Endothelial cell (in vitro differentiated cells): ENCODE measurements at places on chromosomes 13 and 19. TPM values are rescaled to one million over a fixed set of nuclear protein-coding genes. Genes with fewer than 3 reads are reported as not detected.
A peak's percentile ranks its signal among the peaks of the same experiment; 100 is the strongest.

DNA sequence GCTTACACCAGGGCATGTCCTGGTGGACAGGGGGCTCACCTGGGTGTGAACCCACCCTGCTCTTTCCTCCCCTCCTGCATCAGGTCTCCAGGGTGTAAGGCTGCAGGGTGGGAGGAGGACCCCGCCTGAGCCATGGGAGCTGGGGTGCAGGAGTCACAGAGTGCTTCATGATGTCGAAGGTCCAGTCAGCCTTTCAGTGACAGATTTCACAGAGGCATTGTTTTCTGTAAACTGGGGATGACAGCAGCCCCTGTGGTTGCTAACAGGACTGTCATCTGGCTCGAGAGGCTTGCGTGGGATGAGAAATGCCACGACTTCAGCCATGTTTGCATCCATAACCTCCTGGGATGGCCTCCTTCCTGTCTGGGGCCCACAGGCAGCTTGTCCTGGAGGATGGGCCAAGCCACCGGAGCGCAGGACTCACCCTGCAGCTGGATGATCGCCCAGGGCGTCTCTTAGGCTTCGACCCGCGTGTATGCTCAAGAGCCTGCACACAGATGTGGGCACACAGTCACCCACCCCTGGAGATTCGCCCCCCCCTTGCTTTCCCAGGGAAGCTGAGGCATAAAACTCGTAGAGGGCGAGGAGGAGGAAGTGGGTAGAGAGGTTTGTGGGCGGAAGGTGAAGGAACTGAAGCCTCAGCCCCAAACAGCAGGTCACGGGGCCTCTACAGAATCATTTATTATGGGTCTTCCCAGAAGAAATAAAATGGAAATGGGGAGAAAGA is 4.9 kb downstream of the NANOS3 start:
- H3K4me3 ChIP-seq, result no peak overlapping the region
- H3K27ac ChIP-seq, result no peak overlapping the region
- DNase-seq, result no peak
- peaks cover 6% of the 10 kb centered on the region for H3K27me3 ChIP-seq

DNA sequence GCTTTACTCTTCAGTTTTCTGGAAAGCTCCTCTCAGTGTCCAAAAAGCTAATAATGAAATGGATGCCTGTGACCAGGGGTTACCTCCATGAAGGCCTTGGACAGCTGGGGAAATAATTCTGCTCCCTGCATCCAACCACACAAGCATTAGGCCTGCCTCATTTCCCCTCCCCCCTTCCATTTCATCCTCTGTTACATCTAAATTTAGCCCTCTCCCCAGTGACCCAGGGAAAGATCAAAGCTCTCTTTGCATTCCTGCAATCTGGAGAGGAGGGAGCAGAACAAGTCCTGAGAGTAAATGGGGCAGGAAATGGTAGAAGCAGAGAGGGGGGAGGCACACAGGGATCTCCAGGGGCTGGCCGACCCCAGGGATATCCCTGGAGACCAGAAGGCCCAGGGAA is 452.7 kb downstream of the TSHZ3 start:
- H3K36me3 ChIP-seq, result no peaks in the 10 kb centered on the region
- peaks cover 5% of the 10 kb centered on the region for H3K4me1 ChIP-seq
- H3K27me3 ChIP-seq, result no peaks in the 10 kb centered on the region
- no peak overlapping the region for H3K4me3 ChIP-seq
- H3K27ac ChIP-seq, result no peak overlapping the region

DNA sequence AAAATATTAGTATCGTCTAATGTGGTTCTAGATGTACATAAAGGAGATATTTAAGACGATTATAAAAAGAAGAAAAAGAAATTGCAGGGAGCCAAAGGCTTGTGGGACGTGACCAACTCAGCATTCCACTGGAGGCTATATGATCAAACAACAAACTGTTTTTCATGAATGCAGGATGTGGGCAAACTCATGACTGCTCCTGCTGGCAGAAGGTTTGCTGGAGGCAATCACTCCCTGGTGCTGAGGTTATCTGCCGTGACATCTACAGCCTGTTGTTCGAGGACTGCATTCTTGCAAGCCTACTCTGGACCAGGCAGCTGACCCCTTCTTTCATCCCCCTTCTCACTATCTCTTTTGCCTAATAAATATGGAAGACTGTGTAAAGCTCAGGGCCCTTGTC is 518.1 kb downstream of the UQCRFS1 start:
- no peaks in the 10 kb centered on the region for H3K4me1 ChIP-seq
- H3K27ac ChIP-seq, result no peak overlapping the region
- H3K4me3 ChIP-seq, result no peak overlapping the region
- no peaks in the 10 kb centered on the region for H3K27me3 ChIP-seq
- no peak for DNase-seq

DNA sequence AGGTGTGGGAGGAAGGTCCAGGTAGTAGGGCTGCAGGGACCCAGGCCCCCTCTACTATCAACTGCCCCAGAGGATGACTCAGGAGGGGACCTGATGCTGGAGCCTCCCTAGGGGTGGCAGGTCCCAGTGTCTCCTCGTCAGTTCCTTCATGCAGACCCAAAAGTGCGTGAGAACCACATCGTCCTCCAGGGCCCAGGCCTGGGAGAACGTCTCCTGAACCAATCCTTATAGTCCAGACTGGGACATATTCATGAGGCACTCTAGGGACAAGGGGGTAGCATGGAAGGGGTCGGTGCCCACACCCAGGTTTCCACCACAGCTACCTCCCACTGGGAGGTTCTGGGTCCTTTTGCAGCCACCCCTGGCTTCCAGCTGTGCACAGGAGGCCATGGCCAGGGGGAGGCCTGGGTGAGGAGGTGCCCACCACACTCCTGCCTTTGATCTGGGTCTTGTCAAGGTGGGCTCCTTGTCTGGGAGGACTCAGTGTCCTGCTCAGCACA is 38.0 kb upstream of the TPM4 start:
- no peak overlapping the region for H3K4me3 ChIP-seq
- H3K4me1 ChIP-seq, result no peaks in the 10 kb centered on the region
- H3K36me3 ChIP-seq, result peaks cover 4% of the 10 kb centered on the region
- H3K27me3 ChIP-seq, result peaks cover 12% of the 10 kb centered on the region
- H3K27ac ChIP-seq, result no peak overlapping the region

- H3K36me3 ChIP-seq, result no peaks in the 10 kb centered on the region
- no peak for DNase-seq
- H3K4me3 ChIP-seq, result no peak overlapping the region
- no peak overlapping the region for H3K27ac ChIP-seq
- peaks cover 4% of the 10 kb centered on the region for H3K4me1 ChIP-seq
Observed at GRCh38 chr13:73001971-73002370, 56.8 kb upstream of the KLF5 start.

DNA sequence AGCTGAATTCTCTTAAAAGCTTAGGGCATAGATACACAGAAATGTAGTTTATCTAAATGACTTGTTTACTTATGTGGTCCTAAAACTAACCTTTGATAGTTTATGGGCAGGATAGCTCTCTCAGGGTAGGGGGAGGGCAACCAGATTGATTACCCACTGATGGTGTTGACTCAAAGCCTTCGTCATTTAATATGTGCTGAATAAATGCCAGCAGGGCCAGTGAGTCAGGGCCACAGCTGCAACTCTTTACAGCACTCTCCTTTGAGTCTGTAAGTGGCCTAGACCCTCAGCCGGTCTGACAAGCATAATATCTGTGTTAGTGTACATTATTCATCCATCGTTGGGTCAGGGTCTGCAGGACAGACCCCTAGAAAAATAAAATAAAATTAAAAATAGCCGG is 128.5 kb downstream of the ZNF675 start:
- peaks cover 12% of the 10 kb centered on the region for H3K36me3 ChIP-seq
- no peak overlapping the region for H3K27ac ChIP-seq
- no peak overlapping the region for H3K4me3 ChIP-seq
- no peaks in the 10 kb centered on the region for H3K4me1 ChIP-seq
- H3K27me3 ChIP-seq, result no peaks in the 10 kb centered on the region

DNA sequence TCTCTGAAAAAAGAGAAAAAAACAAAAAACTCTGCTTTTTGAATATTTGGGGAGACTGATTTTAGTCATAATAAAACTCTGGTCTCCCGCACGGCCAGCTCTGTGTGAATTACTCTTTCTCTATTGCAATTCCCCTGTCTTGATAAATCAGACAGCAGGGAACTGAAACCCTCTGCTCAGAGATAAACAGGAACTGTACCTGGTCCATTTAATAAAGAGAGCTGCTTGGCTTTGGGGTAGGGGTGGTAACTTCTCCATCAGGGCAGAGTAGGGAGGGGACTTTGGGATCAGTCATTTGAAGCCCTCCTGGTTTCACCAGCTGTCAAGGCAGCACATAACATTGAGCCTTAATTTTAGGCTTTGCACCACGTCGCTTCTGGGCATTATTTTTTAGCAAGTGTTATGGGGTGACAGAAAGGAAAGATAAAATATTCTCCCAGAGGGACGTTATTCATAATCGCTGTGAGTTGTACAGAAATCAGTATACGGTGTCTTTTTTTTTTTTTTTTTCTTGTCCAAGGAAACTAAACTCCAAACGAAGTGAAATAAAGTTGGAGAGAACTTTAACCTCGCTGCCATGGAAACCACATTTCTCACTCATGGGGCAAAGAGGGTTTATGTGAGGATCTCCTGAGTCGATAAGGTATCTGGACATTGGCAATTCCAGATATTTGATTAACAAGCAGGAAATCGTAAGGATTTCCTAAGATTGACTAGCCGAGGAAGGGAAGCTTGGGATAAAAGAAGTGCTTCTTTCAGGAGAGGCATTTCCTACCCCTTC is 99.0 kb upstream of the MRI1 start:
- no peak for DNase-seq
- H3K4me3 ChIP-seq, result no peak overlapping the region
- H3K27me3 ChIP-seq, result no peaks in the 10 kb centered on the region
- no peaks in the 10 kb centered on the region for H3K36me3 ChIP-seq
- H3K27ac ChIP-seq, result no peak overlapping the region
- peaks cover 4% of the 10 kb centered on the region for H3K4me1 ChIP-seq

DNA sequence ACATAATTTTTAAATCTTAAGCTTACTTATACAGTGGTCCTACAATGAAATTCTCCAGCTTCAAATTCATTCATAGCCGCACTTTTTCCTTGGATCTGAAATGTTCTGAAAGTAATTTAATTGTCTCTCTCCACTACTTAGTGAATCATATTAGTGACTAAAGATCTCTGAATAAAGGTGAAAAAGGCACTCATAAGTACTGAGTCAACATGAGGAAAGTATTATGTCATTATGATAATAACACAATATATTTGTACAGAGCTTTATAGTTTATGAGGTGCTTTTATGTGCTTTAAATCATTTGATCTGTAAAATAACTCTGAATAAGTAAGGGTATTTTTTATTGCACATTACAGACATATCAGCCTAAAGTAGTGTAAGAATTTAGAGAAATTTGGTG is 628.2 kb upstream of the SLITRK5 start:
- no peaks in the 10 kb centered on the region for H3K4me1 ChIP-seq
- no peak for DNase-seq
- H3K27ac ChIP-seq, result no peak overlapping the region
- H3K27me3 ChIP-seq, result peaks cover 3% of the 10 kb centered on the region
- H3K4me3 ChIP-seq, result no peak overlapping the region

GRCh38 chr13:74132776-74133656 is 1.2 kb downstream of the KLF12 start:
- H3K4me3 ChIP-seq, result peak overlapping the region; percentile 100
- peak overlapping the region; percentile 83 for H3K27ac ChIP-seq
- H3K27me3 ChIP-seq, result peaks cover 10% of the 10 kb centered on the region
- peaks cover 30% of the 10 kb centered on the region for H3K4me1 ChIP-seq
- H3K36me3 ChIP-seq, result peaks cover 6% of the 10 kb centered on the region

DNA sequence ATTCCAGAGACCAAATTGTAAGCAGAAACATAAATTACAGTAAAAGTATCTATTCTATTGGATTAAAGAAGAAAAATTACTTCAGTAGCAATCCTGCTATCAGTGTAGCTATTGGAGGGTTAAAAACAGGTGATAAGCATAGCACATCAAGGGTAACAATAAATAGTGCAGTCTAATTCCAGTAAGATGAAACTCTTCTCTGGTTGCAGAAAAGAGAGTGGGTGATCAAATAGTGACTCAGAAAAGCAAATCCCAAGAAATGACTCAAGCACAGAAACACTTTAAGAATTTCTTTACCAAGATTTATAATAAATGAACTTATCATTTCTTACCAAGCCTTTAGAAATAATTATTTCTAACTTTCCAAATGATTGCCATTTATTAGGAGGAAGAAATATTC is 135.7 kb downstream of the LMO7 start:
- DNase-seq, result no peak
- no peaks in the 10 kb centered on the region for H3K36me3 ChIP-seq

GRCh38 chr19:4060621-4061177 is 6.0 kb downstream of the ZBTB7A start:
- H3K27ac ChIP-seq, result no peak overlapping the region
- DNase-seq, result no peak
- H3K27me3 ChIP-seq, result peaks cover 7% of the 10 kb centered on the region
- H3K4me1 ChIP-seq, result peaks cover 3% of the 10 kb centered on the region

DNA sequence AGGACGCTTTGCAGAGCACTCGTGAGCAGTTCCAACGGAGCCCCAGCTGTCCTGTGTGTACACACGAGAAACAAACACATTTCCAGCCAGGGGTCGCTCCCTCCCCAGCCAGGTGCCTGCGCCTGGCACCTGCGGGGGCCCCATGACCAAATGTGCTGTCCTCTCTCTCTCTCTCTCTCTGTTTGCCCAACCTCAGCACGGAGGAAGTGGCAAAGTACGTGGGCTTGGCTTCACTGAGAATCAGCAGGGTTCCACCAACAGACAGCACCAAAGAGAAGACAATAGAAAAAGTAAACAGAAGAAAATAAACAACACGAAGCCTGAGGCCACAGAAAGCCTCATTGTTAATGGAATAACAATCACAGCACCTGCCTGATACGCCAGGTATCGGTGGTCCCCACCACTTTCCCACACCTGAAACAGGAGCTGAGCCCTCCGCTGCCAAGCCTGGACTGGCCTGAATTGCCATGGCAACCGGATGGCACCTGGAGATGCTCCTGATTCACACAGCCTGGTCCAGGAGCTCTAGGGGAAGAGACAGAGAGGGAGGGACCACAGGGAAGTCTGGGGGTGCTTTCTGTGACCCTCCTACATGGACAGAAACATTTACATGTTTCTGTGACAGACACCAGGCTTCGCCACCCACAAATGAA is 103.9 kb upstream of the CACNA1A start:
- H3K27ac ChIP-seq, result peak overlapping the region; percentile 74
- no peak overlapping the region for H3K4me3 ChIP-seq
- H3K4me1 ChIP-seq, result peaks cover 12% of the 10 kb centered on the region
- H3K27me3 ChIP-seq, result peaks cover 4% of the 10 kb centered on the region

- no peaks in the 10 kb centered on the region for H3K4me1 ChIP-seq
- no peak overlapping the region for H3K27ac ChIP-seq
- no peak overlapping the region for H3K4me3 ChIP-seq
- H3K36me3 ChIP-seq, result peaks cover 7% of the 10 kb centered on the region
- DNase-seq, result no peak
Observed at GRCh38 chr19:7230826-7231225, 63.4 kb downstream of the INSR start.

GRCh38 chr13:95505265-95505664 is 47.3 kb upstream of the CLDN10 start:
- no peak overlapping the region for H3K4me3 ChIP-seq
- no peaks in the 10 kb centered on the region for H3K36me3 ChIP-seq
- DNase-seq, result no peak
- H3K27ac ChIP-seq, result no peak overlapping the region

GRCh38 chr19:45693106-45693788 is 781 bp downstream of the QPCTL start:
- DNase-seq, result peak; percentile 87
- peak overlapping the region; percentile 93 for H3K4me3 ChIP-seq

CERS1 gene
- 15.7 TPM for total RNA-seq

ZNF557 gene
- total RNA-seq, result 10.3 TPM

PSG11 gene
- not detected for total RNA-seq

PLK5 gene
- total RNA-seq, result 1.1 TPM

TEKTIP1 gene
- 1.4 TPM for total RNA-seq

KIR3DL1 gene
- not detected for total RNA-seq

TLE6 gene
- total RNA-seq, result 0.59 TPM

CEACAM3 gene
- not detected for total RNA-seq
